ENCODE measurements at places on chromosomes 6 and 20.

- DNase-seq = no peak
These were observed 24.4 kb downstream of the SIRPD start for GRCh38 chr20:1533059-1533458.

DNA sequence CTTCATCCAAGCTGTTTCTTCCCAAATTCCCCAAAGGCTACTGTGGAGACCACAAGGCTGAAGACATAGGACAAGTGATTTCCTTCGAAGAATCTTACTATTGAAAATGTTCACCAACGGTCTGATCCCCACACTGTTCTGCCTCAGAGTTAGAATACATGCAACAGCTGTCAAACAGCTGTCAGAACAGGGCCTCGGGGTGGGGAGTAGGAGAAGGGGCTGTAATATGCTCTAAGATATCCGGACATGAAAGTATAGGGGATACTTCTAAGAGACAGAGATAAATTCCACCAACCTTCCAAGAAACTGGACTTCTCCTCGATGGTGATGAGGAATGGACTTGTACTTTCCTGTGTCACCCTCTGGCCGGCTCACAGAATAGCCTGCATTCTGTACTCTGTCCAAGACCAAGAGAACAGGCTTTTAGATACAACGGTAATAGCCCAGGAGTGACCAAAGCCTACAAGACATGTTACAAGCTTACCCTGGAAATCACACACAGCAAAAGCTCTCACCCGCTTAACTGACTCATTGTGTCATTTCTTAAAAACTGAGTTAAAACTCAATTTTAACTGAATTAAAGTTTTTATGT lies 69.2 kb upstream of the PTGIS start:
- DNase-seq = no peak

DNA sequence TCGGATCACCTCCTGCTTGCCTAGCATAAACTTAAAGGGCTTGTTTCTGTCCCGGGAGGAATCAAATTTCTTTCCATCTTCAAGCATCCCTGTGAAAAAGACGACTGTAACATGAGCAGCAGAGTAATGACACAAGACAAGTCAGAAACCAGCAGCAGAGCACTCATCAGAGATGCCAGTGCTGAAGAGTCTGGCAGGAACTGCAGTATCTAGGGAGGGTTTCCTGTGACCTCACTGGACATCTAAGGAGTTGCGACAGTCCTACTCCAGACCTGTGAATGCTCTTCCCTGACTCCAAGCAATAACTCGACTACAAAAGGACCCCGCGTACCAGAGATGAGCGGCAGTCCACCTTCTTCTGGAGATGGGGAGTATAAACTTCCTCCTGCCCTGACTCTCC lies 17.3 kb downstream of the FKBP1A start:
- no peak for DNase-seq

DNA sequence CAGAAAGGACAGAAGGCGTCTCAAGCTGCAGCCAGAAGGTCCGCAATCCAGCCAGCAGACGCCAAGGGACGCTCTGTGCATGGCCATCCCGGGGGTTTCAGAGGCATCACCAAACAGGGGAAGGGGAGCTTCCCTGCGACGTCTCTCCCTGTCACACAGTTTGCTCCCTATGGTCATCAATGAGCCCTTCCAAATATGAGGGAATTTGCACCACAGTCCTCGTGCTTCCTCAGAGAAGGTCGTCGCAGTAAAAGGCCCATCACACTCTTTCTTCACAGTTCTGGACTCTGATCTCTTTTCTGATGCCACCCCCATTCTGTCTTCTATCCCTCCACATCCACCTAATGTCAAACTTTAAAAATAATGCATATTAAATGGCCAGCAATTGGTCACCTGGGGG lies 10.2 kb upstream of the FOXC1 start:
- DNase-seq = no peak

DNA sequence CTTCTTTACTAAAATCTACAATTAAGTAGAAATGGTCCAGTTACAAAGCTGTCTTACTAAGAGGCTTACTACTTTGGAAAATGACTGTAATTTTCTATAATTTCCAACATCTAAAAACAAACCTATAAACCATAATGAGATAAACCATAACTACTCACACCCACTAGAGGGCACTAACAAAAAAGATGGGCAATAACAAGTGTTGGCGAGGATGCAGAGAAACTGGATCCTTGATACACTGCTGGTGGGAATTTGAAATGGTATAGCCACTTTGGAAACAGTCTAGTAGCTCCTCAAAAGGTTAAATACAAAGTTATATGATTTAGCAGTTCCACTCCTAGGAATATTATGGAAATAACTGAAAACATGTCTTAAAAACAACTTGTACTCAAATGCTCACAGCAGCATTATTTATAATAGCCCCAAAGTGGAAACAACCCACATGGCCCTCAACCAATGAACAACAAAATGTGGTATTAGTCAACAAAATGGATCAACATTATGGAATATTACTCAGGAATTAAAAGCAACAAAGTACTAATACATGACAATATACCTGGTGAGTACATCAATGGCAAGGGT lies 50.6 kb downstream of the GJA10 start:
- peak; percentile 53 for DNase-seq

DNA sequence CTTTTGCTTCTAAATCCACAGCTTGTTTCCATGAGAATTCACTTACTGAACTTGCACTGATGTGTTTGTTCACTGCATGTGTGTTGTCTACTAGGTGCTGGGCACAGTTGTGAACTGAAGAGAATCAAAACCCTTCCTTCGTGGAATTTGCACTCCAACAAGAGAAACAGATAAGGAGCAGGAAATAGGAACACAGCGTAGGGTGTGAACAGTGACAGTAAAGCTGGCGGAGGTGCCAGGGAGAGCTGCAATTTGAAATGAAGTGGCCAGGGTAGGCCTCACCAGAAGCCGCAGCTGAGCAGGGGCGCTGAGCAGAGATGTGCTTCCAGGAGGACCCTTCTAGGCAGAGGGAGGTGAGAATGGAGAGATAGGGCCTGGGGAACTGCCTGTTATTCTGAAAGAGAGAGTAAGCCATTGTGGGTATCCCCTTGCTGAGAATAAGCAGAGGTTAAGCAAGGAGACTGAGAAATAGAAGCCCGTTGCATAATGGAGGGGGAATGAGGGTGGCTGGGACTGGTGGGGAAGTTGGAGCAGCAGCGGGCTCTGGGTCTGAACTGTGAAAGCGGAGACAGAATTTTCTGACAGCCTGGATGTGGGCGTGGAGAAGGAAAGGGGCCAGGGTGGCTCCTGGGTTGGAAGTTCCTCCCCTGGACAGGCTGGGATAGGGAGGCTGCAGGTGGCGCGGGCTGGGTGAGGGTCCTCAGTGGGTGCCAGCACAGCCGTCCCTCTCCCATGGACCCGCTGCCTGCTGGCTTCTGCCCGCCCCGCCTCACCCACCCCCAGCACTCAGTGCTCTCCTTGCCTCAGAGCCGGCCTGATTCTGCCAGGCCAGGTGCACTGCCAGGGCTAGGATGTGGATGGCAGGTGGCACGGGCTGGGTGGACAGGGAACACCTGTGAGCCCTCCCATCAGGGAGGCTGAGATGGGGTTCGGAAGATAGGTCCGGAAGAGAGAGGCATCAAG lies 114.7 kb upstream of the AFDN start:
- DNase-seq = no peak

DNA sequence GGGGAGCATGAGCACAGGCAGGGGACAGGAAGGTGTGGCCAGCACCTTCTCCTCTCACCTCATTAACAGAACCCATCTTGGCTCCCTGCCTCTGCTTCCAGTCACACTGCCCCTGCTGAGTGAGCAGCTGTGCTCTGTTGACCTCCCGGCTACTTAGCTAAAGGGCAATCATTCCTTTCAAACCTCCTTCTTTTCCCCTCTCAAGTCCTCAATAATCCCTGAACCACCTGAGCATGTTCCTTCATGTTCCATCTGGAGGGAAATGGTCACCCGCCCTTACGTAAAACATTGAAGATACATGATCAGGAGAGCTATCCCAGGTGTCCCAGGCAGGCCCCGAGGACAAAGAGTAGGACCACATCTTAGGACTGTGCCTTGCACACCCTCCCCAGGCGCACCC lies 21.7 kb upstream of the MRPS10 start:
- DNase-seq = no peak

GRCh38 chr6:23826572-23826971 lies 299.4 kb upstream of the NRSN1 start:
- DNase-seq = no peak

DNA sequence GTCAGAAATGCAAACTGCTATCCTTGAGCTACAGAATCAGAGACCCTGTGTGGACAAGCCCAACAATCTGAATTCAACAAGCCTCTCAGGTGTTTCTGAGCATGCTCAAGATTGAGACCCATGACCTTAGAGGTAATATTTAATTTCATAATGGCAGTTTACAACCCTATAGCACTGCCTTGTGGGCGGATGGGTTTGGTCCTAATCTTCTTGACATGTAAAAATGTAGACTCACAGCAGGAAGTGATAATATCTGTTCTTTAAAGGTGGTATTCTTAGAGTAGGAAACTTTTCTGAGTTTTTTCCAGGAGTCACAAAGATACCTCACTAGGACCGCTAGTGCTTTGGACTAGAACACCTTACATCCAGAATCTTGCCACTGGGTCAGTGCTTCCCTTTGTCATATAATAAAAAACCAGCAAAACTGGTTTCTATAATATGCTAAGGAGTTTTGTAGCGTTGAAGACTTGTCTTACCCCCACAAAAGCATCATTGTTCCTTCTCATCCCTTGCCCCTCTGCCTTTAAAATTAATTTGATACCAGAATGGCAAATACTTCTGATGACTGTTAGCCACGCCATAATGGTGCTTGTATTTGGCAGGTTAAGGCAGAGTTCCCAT lies 52.6 kb downstream of the E2F3 start:
- peak; percentile 14 for DNase-seq

- no peak for DNase-seq
These were observed 138.4 kb upstream of the RNF24 start for GRCh38 chr20:4153661-4154238.

GRCh38 chr6:39997101-39997635 lies 62.9 kb upstream of the MOCS1 start:
- DNase-seq = peak; percentile 85

DNA sequence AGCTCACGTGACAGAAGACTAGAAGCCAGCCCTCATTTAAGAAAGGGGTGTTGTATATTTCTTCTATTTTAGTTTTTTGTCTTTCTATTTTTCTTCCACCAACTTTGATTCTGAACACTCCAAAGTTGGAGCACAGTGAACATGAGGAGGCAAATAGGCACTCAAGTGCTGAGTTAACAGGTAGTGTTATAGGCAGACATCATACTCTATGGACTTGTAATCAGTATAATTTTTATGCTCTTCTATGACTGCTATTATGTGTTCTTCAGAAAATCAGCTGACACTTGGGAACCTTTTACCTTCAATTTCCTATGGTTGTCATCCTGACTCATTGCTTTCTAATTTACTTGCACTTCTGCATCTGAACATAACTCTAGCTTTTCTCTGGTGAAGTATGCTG lies 396.3 kb upstream of the EYS start:
- no peak for DNase-seq

DNA sequence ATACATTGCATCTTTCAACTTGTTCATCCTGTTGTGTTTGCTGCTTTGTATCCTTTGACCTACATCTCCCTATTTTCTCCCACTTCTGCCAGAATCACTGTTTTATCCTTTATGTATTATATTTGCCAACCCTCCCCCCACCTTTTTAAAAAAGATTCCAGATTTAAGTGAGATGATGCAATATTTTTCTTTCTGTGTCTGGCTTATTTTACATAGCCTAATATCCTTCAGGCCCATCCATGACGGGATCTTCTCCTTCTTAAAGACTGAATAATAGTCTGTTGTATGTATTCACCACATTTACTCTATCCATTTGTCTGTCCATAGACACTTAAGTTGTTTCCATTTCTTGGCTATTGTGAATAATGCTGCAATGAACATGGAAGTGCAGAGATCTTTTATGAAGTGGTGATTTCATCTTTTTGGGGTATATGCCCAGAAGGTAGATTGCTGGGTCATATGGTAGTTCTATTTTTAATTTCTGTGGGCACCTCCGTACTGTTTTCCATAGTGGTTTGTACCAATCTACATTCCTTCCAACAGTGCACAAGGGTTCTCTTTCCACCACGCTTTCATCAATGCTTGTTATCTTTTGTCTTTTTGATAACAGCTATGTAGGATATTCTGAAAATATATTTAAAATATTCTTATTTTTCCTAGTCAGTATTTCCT lies 181.0 kb downstream of the CDKAL1 start:
- DNase-seq = no peak

DNA sequence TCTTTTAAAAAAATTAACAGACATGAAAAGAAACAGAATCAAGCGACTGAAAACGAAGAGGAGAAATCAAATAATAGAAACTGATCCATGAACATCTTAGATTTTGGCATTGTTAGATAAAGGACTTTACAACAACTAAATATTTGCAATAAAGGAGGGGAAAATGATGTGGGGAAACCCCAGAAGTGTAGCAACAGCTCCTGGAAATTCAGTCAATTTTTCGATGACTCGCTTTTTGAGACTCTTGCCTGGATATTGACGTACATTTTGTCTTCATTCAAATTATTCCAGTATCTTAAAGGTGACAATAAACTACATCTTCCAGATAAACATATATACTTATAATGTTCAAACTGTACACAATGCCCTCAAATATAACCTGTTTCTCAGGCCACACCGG lies 44.1 kb downstream of the ADGB start:
- DNase-seq = no peak
